ENCODE measurements at places on chromosomes 3 and 15.
A peak's percentile ranks its signal among the peaks of the same experiment; 100 is the strongest.

DNA sequence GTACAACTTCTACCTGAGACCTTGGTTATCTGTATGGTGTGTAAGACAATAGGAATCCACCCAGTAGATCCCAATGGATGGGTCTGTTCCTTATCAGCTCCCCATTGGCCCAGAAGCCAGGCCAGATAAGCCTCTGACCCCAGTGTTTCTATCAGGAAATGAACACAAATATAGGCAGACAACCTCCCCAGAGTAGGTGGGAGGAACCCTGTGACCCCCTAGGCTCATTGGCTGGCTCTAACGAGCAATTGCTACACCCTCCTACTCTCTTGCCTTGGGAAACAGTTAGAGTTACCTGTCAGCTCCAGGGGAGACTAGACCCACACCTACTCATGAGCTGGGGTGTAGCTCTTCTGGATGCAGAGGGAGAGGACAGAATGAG is 299.9 kb downstream of the UACA start:
- DNase-seq, result no peak

- DNase-seq, result no peak
These were observed 69.3 kb downstream of the RAB11A start for GRCh38 chr15:65938604-65939003.

DNA sequence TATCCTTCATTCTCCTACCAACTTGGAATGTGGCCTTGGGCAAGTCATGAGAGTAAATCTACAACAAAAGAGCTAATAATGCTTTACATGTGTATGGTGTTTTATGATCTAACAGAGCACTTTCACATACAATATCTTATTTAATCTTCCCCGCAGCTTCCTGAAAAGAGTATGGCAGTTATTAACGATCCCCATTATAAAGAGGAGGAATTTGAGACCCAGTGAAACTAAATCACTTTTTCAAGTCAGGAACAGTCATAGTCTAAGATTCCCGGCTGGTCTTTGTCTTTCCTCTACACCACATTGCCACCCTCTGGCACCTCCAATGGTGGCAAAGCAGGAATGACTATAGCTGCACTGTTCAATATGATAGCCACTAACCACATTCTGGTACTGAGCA is 69.7 kb upstream of the CMSS1 start:
- DNase-seq, result peak; percentile 6

DNA sequence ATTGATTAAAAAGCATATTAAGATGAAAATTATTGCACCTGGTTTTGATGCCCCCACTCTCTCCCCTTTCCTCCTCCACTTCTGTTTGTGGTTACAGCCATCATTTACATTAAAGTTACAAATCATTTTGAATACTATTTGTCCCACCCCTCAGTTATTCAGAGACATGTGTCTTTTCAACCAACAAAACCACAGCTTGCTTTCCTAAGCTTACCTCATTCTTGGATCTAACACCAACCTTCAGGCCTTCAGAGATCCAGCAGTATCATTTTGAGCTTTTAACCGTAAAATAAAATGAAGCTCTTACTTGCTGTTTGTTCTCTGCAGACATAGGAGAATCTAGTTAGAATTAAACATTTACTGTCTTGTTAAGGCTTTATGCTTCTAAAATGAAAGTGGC is 4.7 kb downstream of the PXYLP1 start:
- DNase-seq, result no peak

DNA sequence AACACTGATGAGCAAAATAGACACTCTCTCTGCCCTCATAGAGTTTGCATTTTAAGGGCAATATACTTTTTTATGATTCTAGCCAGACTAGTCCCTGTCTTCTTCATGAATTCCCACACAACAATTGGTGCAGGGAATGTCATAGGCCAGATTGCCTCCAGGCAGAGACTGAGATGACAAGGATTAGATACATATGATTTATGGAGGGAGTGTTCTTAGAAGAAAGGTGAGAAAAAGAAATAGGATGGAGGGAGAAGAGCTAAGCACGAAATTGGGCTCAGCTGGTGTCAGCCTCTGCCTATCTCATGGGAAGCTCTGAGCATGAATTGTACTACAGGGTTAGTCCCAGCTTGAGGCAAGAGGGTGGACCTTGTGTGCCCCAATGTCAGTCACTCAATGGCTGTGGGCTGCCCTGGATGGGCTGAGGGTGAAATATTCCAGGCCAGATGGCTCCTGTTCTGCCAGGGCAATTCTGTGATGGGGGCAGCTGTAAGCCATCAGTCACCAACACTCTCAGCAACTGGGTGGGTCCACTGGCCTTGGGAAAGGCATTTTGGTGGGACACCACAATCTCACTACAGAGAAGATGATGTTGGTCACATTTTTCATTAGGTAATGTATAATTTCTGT is 31.1 kb downstream of the EIF1B start:
- DNase-seq, result no peak

GRCh38 chr15:89937365-89938350 is 24.9 kb upstream of the ARPIN start:
- DNase-seq, result no peak

DNA sequence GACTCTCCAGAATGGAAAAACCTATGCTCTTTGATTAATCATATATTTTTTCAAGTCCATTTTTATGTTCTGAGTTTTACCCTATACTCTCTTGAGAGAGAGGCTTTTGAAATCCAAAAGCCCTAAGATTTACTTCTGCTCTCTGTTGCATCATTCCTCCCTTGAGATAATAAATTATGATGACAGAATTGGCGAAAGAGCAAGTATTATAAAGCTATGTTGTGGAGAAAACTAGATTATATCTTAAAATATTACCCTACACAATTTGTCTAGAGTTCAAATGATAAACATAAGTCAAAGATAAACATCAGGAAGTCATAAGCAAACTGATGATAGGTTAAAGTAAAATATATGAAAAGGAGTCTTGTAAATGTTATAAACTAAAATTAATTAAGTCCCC is 293.4 kb upstream of the MME start:
- no peak for DNase-seq

GRCh38 chr3:31550452-31551251 is 17.9 kb downstream of the STT3B start:
- no peak for DNase-seq
